Ammon's horn (tissue), 1 donor: ENCODE measurements at places on chromosomes 12 and 14.

GRCh38 chr14:49860988-49861698, 8.6 kb upstream of the NEMF start:
- DNase-seq, result no peak

GRCh38 chr12:84455598-84455997, 457.0 kb downstream of the SLC6A15 start:
- no peak for DNase-seq

- no peak for DNase-seq
These were observed 7.4 kb downstream of the TCP11L2 start for GRCh38 chr12:106309671-106310505.

GRCh38 chr12:89951694-89952060, 243.0 kb upstream of the ATP2B1 start:
- DNase-seq, result no peak

- DNase-seq, result no peak
These were observed 9.4 kb downstream of the SART3 start for GRCh38 chr12:108551535-108551934.

GRCh38 chr14:93234798-93235197, 27.7 kb downstream of the UBR7 start:
- no peak for DNase-seq

GRCh38 chr14:50812856-50813543, 18.0 kb downstream of the NIN start:
- DNase-seq, result no peak

DNA sequence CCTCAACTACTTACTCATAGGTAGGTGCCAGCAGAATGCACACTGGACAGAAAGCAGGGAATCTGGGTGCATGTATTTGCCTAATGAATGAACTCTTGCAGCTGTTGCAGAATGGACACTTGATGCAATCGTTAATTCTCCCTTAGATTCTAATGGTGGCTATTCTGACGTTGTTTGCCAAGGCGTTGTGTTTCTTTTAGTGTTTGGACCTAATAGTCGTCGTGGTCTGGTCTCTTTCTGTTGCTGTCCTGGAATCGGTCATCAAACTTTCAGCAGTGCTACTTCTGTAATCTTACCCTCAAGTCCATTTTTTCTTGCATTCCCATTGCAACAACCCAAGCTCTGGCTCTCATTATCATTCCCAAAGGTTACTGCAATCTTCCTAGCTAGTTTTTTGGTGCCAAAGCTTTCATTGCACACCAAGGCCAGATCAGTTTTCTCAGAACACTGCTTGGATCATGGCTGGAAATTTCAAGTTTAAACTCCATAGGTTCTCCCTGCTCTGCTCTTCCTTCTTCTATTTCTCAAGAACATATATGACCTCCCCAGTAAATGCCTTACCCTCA, 31.3 kb downstream of the BMP4 start:
- DNase-seq, result no peak

DNA sequence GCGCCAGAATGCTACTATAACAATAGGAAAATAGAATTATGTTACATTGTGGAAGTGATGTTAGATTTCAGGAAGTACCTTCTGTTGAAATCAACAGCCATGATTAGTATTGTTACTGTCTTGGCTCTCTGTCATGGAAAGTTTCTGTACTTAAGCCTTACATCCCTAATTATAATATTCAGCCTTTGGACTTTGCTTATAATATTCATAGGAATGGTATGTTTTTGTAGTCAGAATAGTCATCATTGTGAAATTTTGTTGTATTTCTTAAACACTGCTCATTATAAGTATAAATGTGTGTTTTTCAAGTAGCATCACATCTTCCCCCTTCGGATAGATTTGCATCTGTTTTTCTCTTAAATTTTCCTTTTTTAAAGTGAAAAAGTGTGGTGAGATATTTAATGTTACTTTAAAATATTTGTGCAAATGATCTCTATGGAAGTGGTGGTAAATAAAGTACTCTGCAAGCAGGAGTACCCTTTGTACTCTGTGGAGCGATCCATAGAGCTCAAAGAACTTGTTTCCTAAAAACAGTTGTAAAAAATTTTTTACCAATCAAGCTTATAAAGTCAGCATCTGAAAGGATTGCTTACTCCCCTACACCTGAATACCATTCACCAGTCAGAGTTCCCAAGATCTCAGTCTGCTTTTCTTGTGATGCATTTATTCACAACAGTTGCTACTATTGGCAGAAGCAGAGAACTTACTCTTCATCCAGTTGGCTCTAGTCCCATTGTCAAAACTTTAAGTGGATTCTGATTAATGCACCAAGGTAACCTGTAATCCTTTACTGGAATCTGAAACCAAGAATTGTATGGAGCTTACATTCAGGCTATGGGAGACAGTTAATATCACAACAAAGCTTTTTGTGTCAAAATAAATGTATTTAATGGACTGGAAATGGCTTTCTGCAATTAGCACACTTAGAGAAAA, 87.8 kb downstream of the RIC8B start:
- DNase-seq, result no peak

DNA sequence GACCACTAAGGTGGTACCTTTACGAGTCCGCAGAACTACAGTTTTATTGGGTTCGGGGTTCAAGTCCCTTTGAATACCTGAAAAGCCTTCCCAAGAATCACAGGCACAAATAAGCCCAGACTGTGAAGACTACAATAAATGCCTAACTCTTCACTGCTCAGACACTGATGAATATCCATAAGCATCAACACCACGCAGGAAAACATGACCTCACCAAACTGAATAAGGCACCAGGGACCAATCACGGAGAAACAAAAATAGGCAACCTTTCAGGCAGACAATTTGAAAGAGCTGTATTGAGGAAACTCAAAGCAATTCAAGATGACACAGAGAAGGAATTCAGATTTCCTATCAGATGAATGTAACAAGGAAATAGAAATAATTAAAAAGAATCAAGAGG, 24.2 kb upstream of the P2RX7 start:
- no peak for DNase-seq

GRCh38 chr12:93007544-93007943, 78.4 kb upstream of the EEA1 start:
- no peak for DNase-seq

GRCh38 chr14:103041464-103041863, 15.9 kb downstream of the CDC42BPB start:
- no peak for DNase-seq

- no peak for DNase-seq
These were observed 212.6 kb downstream of the PHETA1 start for GRCh38 chr12:111156304-111156703.

DNA sequence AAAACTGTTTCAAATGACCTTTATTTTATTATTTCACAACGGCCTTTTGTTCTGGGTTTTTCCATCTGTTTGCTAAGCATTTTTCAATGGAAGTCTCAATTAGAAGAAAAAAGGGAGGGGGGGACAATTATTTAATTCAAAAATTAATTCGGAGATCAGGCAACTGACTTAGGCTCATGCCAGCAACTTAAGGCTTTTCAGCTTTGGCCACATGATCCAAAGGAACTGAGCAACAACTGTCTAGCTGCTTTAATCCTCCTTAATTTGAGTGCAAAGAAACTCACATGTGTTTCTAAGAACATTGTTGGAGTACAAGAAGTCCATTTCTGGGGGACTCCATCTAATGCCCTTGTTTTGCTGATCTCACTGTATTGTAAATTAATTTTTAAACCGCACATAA, 188.0 kb downstream of the EXOC5 start:
- no peak for DNase-seq
